ENCODE measurements at places on chromosomes 12 and 14.

DNA sequence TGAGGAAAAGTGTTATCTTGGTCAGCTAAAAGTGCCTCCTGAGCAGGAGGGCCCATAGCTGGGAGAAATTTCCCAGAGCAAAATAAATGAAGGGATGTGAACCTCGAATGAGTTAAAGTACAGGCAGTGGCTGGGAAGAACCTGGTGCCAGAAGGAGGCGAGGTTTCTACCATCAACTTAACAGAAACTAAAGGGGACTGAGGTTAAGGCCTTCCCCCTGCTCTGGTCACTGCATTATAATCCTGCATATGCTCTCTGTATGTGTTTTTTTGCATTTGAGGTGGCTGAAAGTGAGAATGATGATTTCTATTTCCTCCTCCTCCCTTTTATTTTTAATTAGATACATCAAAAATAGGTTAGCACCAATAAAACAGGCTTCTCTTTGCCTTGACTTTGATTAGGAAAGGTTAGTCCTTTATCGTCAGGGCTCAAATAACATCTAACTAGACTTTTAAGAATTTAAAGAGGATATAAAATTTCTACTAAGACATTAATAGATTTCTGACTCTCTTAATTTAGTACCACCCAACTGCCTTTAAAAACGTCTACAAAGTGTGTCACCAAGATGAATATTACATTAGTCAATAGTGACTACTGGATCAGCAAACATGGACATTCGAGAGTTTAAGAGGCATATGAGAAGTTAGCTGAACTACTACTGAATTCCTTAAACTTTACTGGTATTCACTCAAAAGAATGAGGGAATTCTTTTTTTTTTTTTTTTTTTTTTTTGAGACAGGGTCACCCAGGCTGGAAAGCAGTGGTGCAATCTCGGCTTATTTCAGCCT is 49.2 kb downstream of the GALNT4 start:
- no peak for DNase-seq

- no peak for DNase-seq
These were observed 13.3 kb upstream of the ANAPC5 start for GRCh38 chr12:121365416-121366062.

DNA sequence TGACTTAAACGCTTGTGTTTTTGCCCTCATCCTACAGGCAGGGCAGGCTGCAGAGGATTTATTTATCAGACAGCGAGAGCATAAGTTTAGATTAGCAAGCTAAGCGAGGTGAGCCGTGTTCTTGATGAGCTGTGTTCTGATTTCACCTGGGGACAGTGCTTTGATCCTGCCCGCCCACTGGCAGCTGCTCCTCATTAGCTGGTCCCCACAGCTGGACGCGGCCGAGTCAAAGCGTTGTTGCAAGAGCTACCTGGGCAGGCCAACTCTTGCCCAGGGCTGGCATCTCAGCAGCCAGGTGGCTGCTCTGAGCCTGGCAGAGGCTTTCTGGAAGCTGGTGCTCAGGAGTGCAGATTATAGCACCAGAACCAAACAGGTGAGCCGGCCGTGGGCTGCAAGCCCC is 46.8 kb upstream of the BEGAIN start:
- no peak for DNase-seq

- DNase-seq, result no peak
These were observed 1084.8 kb upstream of the ATXN7L3B start for GRCh38 chr12:73452672-73453469.

DNA sequence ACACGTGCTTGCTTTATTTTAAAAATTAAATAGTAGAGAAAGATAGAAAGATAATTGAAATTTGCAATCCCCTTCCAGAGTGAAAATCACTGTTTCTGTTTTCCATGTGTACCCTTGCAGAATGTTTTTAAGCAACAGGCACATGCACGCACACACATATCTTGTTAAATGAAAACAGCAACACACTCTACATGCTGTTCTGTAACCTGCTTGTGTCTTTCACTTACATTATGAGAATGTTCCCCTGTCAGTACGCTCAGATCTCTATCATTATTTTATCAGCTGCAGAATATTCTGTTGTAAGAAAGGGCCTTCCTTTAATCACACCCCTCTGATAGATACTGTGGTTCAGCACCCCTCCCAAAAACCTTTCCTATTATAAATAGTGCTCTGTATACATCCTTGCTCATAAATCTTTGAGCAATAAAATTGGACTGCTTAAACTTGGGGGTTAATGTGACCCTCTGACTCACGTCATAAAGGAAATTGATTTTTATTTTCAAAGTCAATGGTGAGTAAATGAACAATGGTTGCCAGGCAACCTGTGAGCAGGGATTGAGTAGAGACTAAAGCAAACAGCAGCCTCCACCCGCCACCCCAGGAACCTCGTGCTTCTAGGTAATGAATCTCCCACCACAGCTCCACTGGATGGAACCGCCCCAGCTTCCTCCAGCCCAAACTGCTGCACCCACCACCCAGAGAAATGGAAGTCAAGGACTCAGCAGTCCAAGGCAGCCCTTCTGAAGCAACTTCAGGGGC is 31.9 kb upstream of the CHGA start:
- peak; percentile 10 for DNase-seq

DNA sequence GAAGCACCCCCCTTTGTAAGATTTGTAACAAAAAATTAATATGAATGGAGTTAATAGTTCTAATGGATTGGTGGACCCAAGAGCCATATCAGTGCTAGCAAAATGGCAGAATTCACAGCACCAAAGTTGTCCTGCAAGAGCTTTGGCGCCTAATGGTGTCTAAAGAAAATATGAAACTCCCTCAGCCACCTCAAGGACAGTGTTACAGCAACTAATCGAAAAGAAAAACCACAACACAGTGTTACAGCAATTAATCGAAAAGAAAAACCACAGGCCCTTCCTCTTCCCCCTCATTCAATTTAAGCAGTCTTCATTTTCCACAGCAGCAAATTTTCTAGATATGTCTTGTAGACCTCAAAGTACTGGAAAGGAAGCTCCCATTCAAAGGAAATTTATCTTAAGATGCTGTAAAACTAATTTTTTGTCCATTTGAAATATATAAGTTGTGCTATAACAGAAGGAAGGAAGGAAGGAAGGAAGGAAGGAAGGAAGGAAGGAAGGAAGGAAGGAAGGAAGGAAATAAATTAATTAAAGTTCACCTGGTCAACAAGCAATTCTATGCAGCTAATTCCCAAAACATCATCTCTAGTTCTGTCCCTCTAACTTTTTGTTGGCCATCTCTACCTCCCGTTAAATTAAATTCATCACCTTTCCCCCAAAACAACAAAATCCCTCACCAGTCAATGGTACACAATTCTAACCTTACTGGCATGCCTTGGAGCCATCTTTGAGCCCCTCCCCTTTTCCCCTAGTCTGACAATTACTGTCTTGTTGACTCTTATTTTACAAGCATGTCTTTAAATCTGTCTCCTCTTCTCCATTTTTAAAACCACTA is 17.4 kb downstream of the LRP6 start:
- no peak for DNase-seq

DNA sequence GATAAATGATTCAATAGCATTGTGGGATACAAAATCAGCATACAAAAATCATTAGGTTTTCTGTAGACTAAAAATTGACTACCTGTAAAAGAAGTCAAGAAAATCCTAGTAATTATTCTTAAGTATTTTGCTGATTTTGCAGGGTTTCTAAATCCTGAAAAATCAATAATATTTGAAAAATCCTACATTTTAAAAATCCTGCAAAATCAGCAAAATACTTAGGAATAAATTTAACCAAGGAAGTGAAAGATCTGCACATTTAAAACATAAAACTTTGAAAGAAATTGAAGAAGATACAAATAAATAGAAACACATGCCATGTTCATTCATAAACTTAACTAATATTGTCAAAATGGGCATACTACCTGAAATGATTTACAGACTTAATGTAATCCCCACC is 517.7 kb downstream of the RERGL start:
- DNase-seq, result no peak

GRCh38 chr12:53694756-53695151 is 18.9 kb upstream of the ATP5MC2 start:
- peak; percentile 97 for DNase-seq

GRCh38 chr12:3611860-3612703 is 121.1 kb downstream of the PRMT8 start:
- no peak for DNase-seq

GRCh38 chr14:100410056-100410565 is 87.0 kb downstream of the SLC25A47 start:
- DNase-seq, result no peak

- DNase-seq, result peak; percentile 23
These were observed 133.2 kb downstream of the PRKCH start for GRCh38 chr14:61454545-61454944.

DNA sequence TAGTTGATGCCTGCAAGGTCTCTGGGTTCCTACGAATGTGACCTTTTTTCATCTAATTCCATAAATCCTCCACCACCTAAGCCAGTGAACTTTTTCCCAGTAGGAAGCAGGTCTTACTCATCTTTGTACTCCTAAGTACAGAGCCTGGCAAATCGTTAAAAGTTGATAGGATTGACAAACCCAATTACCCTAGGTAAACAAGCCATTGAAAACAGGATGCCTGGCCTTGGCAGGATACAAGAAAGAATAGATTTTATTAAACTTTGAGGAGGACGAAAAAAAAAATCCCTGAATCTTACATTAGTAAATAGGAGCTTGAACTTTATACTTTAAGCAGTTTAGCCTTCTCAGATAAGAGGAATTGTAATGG is 5.6 kb downstream of the TBPL2 start:
- DNase-seq, result peak; percentile 29

GRCh38 chr12:64160021-64160710 is 61.9 kb downstream of the KICS2 start:
- DNase-seq, result no peak

DNA sequence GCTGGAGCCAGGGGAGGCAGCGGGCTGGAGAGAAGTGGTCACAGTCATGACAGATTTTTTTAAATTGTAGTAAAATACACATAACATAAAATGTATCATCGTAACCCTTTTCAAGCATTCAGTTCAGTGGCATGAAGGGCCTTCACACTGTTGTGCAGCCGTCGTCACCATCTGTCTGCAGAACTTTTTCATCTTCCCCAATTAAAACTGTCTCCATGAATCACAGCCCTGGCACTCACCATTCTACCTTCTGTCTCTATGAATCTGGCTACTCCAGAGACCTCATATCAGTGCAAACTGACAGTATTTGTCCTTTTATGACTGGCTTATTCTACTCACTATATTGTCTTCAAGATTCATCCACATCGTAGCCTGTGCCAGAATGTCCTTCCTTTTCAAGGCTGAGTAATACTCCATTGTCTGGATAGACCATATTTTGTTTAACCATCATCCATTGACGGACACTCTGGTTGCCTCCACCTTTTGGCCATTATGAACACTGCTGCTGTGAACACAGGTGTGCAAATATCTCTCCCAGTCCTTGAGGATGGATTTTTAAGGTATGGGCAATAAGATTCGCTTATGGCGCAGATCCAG is 91.5 kb upstream of the NCOR2 start:
- no peak for DNase-seq

DNA sequence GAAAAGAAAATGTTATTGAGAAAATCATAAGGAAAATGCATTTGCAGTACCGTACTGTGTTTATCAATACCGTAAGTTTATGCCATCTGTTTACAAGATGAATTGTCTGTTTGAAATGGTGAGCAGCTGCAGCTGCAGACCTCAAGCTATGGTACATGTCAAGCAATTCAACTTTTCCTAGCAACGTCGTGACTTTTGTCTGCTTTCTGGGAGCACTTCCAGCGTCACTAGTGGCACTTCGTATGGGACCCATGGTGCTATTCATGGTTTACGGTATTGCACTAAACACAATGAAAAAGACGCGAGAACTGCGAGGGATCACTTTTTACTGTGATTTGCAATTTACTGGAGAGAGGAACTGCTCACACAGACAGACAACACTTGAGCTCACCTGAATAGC is 160.8 kb downstream of the UNC79 start:
- DNase-seq, result no peak

DNA sequence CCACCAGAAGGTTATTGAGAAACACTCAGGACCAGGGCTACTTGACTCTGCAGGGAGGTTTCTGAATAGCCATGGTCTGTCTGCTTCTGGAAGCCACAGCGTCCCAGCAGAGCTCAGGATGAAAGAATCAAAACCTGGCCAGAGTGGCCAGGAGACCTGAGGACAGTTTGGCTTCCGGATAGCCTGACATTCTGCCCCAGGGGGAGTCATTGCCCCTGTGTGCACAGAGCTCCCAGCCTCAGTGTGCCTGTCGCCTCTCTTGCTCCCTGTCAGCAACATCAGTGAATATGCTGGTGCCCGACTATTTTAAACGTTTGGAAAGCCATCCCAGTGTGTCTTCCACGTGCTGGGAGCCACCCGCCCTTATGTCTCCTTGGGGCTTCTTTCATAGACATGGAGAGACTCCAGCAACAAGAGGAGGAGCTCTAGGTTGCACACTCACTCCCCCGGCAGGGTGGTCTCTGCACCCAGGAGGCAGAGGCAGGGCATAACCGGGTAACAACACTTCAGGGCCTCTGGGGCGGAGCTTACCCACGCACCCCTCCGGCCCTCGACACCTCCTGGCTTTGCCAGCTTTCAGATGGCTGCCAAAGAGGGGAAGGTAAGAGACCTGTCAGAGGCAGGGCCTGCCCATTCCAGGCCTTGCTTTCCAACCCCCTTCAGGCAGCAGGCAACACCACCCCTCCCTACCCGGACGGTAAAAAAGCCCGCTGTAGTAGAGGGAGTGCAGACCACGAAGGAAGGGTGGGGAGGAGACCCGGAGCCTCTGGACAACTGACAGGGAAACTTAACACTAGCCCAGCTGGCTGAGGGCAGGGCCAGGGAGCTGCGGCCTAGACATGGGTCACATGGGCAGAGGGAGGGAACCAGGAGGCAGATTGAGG is 19.0 kb upstream of the SLC6A12 start:
- DNase-seq, result peak; percentile 64

DNA sequence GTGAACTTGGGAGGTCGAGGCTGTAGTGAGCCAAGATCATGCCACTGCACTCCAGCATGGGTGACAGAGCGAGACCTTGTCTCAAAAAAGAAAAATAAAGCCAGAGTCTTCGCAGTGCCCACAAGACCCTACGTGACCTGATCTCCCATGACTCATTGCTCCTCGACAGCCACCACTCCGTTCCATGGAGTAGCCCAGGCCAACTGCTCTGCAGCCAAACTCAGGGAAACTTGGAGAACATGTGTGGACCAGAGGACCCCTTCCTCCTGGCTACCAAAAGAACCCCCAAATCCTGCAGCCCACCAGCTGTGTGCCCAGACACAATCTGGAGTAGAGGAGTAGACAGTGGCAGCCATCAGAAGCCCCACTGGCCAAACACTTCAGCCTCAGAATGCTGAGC is 32.1 kb upstream of the PPP2R5C start:
- no peak for DNase-seq

GRCh38 chr14:87623616-87624015 is 369.4 kb downstream of the GALC start:
- DNase-seq, result no peak

DNA sequence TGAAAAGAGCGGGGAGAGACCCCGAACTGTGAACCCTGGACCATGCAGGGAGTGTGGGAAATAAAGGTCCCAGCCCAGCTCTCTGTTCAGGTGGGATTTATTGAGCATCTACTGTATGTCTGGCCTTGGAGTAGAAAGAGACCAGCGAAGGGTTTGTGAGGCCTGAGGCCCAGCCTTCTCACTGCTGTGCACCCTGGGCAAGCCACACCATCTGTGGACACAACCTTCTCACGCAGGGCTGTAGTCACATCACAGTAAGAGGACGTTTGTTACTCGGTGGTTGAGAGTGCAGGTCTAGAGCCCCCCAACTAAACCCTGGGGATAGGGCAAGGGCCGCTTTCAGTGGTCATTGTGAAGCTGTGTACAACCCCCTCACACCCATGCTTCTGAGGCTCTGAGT is 18.2 kb downstream of the FAM222A start:
- DNase-seq, result no peak
